ENCODE measurements at places on chromosomes 7 and 10.

DNA sequence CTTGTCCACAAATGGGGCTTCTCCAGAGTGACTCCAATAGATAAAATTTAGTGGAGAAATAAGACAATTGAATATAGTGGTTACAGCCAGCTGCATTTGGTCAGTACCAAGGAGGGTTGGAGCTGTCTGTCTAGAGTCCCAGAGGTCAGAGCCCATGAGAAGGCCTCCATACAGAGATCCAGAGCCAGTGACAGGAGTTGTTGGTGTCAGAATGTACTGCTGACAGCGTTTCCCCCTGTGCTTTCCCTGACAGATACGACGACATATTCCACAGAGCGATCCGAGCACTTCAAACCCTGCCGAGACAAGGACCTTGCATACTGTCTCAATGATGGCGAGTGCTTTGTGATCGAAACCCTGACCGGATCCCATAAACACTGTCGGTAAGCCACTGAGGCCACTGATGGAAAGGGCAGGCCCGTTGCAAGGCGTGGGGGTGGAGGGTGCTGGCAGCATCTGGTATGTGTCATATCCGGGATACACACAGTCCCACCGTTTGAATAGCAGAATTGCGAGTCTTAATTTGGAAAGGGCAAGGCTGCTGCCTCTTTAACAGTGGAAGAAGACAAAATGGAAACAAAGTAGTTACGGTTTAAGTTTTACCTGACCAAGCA is 483.6 kb downstream of the NRG3 start:
- DNase-seq = no peak

DNA sequence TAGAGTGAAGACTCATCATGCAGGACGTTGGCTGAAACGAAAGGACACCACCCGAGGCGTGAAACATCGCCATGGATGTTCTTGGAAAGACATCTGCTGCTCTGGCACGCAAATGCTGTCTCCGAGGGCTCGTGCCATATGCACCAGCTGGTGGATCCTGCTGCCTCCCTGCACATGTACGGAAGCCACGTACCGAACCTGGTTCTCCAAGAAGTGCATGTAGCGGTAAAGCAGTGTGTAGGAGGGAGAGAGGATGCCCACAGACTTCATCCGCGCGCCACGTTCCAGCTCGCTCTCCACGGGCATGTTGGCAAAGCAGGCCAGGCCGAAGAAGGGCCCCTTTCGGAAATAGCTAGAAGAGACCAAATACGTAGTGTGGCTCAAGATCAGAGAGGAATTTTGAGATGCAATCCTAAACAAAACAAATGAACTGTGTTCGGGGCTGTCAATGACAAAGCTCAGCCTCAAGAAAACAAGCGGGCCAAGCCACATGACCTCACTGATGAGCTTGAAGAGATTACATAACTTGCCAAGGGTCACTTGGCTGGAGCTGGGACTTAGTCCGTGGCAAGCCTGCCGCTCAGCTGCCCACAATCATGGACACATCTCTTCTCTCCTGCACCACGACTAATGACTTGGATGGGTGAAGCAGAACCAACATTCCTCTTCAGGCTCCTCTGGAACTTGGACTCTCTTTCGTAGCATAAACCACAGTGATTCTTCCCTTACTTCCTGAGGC is 16.5 kb downstream of the DENND11 start:
- no peak for DNase-seq

DNA sequence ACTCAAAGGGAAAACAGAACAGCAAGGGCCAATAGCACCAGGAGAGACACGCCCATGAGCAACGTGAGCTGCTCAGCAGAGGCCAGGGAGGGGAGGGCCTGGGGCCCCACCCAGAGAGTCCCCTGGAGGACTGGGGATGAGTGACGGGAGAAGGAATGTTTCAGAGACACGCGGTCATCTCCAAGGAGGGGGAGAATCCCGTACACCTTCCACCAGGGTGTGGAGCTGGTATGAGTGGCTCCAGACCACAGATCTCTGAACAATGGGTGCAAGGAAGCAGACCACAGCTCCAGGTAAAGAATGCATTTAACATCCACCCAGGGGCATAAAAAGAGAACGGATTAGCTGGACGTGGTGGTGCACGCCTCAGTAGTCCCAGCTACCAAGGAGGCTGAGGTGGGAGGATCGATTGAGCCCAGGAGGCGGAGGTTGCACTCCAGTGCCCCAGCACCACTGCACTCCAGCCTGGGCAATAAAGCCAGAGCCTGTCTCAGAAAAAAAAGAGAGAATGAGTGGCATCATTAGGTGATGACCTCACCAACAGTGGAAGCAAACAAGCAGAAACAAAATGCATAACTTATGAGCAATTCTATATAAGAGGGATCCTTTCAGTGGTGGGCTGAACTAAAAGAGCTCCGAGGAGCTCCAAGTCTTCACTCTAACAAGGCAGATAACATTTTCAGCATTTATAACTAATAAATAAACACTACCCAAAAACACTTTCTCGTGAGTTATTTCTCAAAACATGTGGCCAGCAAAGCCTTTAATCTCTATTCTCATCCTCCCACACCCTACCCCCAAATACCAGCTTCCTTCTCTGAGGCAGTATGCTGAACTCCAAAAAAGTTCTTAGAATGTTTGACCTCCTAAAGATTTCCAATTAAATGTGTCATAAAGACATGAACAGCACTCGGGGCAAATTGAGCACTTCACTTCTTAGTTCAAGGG is 12.5 kb downstream of the PSAP start:
- no peak for DNase-seq

- no peak for DNase-seq
Observed at GRCh38 chr7:40698214-40698920, 563.6 kb downstream of the SUGCT start.

DNA sequence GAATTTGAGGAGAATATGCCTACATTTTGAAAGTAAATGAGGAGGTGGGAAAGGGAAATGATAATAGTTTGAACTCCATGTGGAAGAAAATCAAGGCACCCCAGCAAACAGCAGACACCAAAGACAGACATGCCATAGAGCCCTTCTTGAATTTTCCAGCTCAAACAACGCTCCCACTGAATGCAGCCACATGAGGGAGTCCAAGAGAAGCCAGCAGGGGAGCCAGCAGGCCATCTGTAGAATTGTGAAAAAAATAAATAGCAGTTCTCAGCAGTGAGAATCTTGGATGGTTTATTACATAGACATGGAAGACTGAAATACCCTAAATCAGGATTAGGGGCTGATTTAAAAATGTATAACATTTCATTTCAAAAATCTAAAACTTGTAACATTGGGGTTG is 1567.3 kb upstream of the LRRTM3 start:
- no peak for DNase-seq

DNA sequence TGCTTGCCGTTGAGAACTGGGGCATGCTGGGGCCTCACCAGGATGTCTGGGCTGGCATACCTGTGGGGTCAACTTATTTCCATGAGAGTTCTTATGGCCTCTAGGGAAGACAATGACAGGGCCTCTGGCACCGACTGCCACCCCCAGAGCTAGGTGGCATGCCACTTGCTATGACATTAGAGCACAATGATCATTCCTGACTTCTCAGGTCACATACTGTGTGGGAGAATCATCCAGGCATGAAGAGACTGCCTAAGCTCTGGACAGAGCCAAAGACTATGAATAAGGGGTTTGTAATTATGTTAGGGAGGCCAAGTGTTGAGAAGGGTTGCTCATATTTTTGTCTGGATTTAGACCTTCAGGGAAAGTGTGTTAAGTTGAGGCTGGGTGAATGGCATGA is 97.5 kb downstream of the PTPN20 start:
- no peak for DNase-seq

GRCh38 chr10:72092171-72092924 is 4.0 kb upstream of the SPOCK2 start:
- no peak for DNase-seq

DNA sequence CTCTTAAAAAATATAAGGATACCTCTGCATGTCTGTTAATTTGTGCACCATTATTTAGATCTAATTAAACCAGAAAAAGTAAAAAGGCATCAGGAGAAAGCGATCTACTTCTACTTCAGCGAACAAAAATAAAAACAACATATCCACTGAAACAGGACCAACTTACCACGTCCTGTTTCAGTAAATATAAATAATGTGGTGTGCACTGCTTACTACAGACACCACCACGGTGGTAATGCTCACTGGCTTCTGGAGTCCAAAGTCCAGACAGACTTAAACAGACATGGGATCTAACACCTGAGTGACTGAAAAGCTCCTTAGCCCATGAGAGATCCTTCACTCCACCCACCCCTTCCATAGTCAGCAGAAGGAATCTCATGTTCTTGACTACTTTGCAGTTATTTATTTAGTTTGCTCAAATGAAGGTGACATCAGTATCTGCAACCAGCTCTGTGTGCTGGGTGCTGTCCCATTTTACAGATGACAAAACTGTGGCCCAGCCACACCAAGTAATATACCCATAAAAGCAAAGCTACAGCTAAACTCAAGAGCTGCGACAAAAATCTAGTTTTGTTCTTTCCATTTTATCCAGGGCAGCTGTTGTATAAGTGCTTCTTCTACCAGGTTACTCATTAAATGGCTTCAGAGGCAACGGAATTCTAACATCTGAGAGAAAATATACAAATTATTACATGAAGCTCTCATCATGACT is 62.1 kb upstream of the NCAPG2 start:
- DNase-seq = no peak

DNA sequence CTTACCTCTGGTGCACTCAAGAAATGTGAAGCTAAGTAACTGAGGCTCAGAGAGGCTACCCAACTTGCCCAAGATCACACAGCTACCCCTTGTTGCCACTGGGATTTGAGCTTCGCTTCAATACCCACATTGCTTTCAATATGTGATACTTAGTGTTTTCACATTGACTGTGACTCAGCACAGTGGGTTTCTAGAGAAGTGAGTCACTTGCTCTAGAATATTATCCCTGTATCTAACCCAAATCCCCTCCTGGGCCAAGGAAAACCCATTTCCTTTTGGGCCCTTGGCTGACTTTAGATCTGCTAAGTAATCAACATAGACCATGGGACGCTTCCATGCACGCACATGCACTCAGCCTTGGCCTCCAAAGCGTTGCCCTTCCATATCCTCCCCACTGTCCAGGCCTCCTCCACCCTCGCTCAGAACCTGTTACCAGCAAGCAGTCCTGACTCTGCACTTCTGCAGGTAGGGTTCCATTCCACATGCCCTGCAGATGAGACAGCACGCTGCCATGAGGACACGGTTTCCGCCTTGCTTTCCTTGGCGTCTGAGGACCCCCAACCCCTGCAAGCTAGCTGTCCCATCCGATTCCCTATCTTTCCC is 87.7 kb upstream of the CHST15 start:
- DNase-seq = no peak

- peak; percentile 3 for DNase-seq
Observed at GRCh38 chr10:103181244-103181643, 11.8 kb downstream of the NT5C2 start.

GRCh38 chr7:88111140-88111743 is 108.6 kb downstream of the SRI start:
- DNase-seq = no peak

DNA sequence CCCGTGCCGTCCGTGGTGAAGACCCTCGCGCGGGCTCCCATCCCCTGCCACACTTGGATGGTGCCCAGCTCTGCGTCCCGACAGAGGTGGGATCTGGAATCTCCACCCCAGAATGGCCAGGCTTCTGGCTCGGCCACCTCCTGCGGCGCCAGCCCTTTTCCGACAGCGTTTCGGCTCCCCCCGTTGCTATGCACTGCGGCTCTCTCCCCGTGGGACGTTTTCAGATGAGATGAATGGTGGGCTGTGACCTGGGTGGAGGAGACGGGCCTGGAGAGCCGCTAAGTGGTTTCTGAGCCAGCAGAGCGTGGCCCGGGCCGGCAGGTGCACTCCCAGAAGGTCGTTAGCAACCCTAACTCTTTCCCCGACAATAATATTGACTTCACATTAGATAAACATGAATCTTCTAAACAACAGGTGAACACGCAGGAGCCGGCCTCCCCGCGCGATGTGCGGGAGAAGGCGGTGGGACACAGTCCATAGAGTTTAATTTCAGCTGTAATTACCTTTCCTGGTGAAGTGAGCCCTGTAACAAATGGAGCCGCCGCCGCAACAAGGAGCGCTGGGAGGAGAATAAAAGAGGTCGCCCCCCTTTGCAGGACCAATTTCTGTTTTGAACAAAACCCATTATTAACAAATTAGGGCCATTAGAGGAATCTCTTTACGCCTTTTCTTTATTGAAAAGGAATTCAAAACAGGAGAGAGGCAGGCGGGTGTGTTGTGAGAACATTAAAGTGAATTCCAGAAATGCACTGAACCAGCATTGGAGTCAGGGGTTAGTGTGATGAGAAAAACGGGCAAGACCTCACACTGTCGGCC is 294.3 kb upstream of the PFKP start:
- no peak for DNase-seq

DNA sequence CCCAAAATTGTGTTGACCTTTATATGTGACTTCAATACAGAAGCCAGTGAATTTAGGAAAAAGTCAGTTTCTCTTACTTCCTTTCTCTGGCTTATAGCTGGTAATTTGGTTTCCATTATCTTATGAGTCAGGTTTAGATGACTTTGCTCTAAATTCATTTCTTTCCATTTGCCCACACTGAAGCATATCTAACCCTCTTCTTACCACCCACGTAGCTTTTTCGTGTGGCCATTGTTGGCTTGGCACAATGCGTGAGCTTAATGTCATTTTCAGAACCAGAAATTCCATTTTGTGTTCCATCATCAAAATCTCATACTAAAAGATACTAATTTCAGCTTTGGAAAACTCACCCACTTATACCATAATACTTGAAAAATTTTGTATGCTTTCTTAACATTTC is 271.2 kb downstream of the INHBA start:
- no peak for DNase-seq

- no peak for DNase-seq
Observed at GRCh38 chr7:22481726-22482125, 18.3 kb downstream of the STEAP1B start.

DNA sequence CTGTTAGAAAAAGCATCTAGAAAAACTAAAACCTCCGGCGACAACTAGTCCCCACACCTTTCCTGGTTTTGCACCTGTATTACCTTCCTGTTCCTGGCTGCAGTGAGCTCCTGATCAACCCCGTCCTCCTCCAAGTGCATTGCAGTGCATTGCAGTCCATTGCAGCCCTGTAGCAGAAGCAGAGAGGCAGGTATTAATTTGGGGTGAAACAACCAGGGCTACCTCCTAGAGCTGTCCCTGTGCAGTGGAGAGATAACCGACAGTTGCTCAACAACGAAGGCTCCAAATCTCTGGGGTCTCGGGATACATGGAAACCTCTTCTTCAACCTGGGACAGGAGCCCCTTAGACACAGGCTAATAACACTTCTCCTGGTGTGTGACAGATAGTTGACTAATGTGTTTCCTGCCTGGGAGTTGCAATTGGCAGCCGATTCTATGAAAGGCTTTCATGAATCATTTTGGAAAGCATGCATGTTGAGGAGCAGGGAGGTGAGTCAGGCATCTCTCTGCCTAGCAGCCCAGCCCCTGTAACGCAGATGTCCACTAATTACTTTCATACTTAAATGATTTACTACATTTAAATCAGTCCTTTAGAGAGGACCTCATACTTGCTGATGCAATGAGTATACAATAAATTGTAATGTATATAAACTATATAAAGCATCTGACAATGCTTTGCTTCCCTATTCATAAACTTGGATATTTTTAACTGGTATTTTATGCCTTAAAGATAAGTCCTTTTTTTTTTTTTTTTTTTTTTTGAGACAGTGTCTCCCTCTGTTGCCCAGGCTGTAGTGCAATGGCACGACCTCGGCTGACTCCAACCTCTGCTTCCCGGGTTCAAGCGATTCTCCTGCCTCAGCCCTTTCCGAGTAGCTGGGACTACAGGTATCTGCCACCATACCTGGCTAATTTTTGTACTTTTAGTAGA is 59.0 kb downstream of the PRR15 start:
- no peak for DNase-seq

GRCh38 chr7:74525140-74525539 is 71.4 kb downstream of the GTF2IRD1 start:
- no peak for DNase-seq

GRCh38 chr10:32771217-32771616 is 186.8 kb downstream of the ITGB1 start:
- DNase-seq = no peak

Data from CD4-positive, alpha-beta T cell treated with Interleukin-6 at 100 ng/mL for 8 hours (primary cell).